ENCODE measurements at places on chromosomes 2 and 18.

- DNase-seq = no peak
Observed at GRCh38 chr18:53191634-53192033, 851.6 kb downstream of the DCC start.

DNA sequence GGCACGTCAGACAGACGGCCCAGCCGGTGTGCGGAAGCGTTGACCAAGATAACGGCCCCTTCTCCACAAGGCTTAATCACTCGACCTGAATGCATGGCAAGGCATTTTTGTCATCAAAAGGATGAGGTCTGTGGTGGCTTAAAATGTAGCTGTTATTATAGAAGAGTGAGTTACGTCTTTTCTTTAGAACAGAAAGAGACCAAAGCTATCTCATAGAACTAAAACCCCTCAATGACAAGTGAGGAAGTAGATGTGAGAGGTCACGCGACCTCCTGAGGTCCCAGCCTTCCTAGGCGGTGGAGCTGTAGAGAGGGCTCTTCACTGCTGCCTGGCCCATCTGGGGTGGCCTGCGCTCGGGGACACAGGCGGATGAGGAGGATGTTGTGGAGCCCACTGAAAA lies 75.7 kb downstream of the LDLRAD4 start:
- DNase-seq = no peak

GRCh38 chr18:48915626-48916425 lies 34.9 kb downstream of the SMAD7 start:
- no peak for DNase-seq

GRCh38 chr2:79966369-79966768 lies 338.2 kb downstream of the LRRTM1 start:
- no peak for DNase-seq
